ENCODE measurements at places on chromosomes 2 and 18.

DNA sequence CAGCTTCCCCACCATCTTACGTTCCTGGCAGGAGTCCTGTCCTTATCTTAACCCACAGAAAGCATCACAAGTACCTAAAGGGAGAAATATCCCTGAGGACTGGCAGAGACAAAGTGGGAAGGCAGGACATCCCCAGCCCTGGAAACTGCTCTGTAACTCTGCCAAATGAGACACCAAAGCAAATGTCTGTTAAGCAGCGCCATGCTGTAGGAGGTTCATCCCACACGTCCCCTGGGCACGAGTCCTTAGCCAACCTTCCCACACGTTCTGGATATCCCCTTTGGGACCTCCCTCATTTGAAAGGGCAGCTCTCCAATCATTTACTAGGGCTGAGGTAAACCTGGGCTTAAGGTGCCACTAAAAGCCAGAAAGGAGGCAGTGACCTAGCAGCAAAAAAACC lies 207.2 kb downstream of the ATAD2B start:
- no peak for DNase-seq

- no peak for DNase-seq
Observed at GRCh38 chr2:54161660-54162424, 46.4 kb downstream of the ACYP2 start.

- no peak for DNase-seq
Observed at GRCh38 chr18:59639821-59640220, 57.4 kb downstream of the CCBE1 start.

- peak; percentile 72 for DNase-seq
Observed at GRCh38 chr2:107001964-107002696, 116.2 kb upstream of the ST6GAL2 start.

GRCh38 chr18:76741346-76741745 lies 81.0 kb upstream of the ZNF236 start:
- DNase-seq: no peak

DNA sequence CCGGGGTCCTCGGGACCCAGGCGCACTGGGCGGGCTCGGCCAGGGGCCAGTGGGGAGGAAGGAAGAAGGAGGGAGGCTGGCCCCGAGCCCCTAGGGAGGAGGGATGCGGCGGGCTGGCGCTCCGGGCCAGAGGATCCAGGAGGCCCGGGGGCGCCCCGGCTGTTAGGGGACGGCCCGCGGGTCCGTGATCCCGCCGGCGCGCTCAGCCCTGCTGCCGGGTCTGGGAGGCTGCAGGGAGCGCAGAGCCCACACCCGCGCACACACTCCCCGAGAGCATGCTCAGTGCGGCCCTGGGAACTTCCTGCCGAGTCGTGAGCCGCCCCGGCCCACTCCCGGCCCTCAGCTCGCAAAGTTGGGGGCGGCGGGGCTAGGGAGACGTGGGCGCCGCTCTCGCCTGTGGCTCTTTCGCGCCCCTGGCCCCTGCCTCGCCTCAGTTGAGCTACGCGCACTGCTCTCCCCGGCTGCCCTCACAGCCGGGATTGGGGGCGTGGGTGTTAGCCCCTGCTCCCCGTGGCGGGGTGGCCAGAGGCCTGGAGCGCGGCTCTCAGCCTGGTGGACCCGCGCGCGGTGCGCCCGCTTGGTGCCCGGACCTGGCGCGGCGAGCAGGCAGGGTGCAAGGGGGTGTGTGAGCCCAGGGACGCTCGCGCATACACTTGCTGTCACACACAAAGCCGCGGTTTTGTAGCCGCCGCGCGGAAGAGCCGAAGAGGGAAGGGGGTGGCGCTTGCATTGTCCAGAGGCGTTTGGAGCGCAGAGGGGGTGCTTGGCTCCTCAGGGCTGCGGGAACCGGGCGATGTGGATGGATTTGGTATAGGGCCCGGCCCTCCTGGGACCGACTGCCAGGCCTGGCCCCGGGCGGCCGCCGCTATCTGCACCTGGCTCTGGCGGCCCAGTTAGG lies 132.9 kb upstream of the MGAT5 start:
- DNase-seq: no peak

- DNase-seq: no peak
Observed at GRCh38 chr2:91442246-91442905, 2750.9 kb downstream of the RPIA start.

- DNase-seq: no peak
Observed at GRCh38 chr18:2848247-2849246, 1.7 kb downstream of the EMILIN2 start.

GRCh38 chr2:68190991-68191731 lies 33.5 kb downstream of the PNO1 start:
- peak; percentile 74 for DNase-seq

GRCh38 chr2:21003572-21004180 lies 40.2 kb downstream of the APOB start:
- no peak for DNase-seq

DNA sequence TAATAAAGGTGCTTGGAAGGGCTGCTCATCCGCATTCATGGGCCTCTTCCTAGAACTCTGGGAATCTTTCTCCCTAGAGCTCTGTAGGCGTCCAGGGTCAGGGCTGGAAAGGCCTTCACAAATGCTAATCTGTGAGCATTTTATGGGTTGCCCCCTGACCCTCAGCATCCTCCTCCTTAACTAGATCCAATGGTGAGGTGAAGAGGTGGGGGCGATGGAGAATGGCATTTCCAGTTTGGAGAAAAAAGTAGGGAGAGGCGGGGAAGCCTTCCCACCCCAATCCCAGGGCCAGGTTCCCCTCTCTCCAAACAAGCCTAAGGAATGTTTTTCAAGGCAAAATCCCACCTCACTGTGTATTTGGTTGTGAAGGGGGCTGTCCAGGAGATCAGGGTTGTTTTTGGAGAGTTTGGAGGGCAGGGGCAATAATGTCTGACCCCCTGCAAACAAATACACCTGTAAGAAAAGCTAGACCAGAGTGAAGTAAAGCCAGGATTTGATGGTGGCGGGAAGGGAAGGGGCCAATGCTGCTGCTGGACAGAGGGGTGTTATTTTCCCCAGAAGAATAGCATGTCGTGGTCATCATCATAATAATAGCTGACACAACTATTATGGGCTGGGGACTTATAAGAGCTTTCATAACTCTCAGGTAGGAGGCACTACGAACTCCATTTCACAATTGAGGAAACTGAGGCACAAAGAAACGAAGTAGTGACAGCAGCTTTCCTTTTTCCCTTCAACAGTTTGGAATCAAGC lies 1.4 kb upstream of the MYCN start:
- DNase-seq: no peak

GRCh38 chr2:62195421-62196277 lies at the start of gene B3GNT2:
B3GNT2 (plus strand) TSS chr2:62196115; CDS start chr2:62222221, 26,106 bp downstream.
- no peak for DNase-seq

DNA sequence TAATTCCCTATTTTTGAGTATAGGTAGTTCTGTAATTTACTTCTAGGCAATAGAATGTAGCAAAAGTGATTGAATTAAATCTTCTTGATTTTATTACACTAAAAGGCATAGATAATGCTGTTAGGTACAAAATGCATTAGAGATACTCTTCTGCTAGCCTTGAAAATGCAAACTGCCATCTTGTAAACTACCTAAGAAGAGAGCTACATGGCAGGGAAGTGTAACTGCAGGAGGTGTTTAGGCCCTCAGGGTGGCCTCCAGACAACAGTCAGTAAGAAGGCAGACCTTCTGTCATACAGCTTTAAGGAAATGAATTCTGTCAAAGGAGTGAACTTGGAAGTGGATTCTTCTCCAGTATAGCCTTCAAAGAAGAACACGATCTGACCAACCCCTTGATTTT lies 1396.8 kb upstream of the SLC39A10 start:
- no peak for DNase-seq

GRCh38 chr18:71114550-71115210 lies 825.8 kb downstream of the SOCS6 start:
- no peak for DNase-seq

DNA sequence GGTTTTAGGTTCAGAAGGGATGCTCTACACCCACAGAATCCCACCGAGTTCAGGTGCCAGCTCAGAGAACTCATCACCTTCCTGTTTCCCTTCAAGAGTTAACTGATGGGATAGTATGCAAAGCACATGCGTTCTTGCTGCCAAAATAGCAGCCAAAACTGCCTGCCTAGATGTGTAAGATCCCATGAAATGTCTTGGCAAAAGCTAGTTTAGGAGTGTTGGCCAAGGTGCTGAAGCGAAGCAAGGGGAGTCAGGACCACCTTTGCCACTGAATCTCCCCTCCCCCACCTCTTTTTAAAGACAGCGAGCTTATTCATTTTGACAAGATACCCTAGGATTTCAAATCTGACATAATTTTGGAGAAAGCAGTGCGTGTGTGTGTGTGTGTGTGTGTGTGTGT lies 2.1 kb downstream of the DOCK10 start:
- no peak for DNase-seq

GRCh38 chr2:18834341-18834740 lies 245.0 kb upstream of the NT5C1B start:
- peak; percentile 71 for DNase-seq

GRCh38 chr2:225004597-225004996 lies 37.7 kb downstream of the DOCK10 start:
- DNase-seq: no peak

- DNase-seq: no peak
Observed at GRCh38 chr2:14690926-14691325, 58.4 kb downstream of the LRATD1 start.

- no peak for DNase-seq
Observed at GRCh38 chr2:28403370-28403956, 10.8 kb downstream of the FOSL2 start.

GRCh38 chr2:155498106-155498505 lies 799.6 kb downstream of the KCNJ3 start:
- no peak for DNase-seq

GRCh38 chr2:159118115-159118858 lies 149.8 kb downstream of the TANC1 start:
- peak; percentile 40 for DNase-seq

GRCh38 chr2:66925128-66925527 lies 472.0 kb upstream of the ETAA1 start:
- peak; percentile 18 for DNase-seq

- no peak for DNase-seq
Observed at GRCh38 chr2:172525601-172526000, 30.3 kb upstream of the PDK1 start.

DNA sequence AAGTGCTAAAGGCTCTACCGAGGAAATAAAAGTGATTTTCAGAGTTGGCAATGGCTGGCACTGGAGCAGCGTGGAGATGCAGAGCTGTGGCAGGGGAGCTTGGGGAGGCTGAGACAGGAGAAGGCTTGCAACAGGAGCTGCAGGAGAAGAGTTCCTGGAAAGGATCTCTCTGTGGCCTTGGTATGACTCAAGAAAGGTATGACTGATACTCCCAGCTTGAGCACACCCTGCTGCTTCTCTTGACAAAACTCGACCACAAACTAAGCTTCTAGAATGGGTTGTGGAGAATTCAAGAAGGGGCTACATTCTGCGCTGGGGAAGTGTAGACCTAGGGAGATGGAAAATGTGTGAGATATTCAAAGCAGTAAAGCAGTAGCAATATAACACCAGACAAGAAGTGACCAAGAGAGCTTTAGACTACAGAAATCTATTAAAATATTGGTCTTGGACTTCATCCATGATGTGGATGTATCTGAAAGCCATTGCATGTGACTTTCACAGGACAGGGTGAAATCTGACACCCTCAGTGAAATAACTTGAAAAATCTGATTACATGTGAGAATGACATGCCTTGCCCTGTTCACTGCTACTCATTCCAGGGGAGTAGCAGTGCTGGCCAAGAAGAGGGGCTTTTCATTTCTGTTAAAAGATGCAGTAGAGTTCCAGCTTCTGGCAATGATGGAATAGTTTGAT lies 41.5 kb downstream of the SUCLG1 start:
- DNase-seq: no peak

DNA sequence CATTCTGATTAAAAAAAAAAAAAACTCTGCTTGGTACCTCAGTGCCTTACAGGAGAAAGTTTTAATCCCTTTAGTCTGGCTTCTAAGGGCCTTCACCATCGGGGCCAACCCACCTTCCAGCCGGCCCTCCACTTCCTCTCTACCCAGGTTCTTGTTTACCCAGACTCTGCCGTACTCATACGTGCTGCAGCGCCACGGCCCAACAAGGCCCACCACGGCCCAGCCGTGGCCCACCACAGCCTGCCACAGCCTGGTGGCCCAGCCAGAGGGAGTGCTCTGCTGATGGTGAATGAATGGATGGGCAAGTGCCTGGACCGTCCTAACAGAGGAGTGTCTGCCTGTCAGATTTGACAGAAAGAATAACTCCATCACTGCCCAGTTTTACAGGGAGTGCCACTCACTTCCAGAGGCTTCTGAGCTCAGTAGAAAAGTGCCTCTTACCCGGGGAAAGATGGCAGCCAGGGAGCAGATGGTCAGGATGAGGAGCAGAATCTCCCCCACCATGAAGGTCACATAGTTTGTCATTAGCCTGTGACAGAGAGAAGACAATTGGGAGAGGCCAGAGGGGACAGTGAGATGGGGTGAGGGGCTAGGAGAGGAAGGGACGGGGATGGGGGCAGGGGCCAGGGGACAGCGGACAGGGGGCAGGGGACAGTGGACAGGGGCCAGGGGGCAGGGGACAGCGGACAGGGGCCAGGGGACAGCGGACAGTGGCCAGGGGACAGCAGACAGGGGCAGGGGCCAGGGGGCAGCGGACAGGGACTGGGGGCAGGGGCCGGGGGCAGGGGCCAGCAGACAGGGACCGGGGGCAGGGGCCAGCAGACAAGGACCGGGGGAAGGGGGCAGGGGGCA lies 38.2 kb downstream of the CENPO start:
- no peak for DNase-seq

GRCh38 chr2:101341421-101341820 lies 32.9 kb upstream of the RNF149 start:
- no peak for DNase-seq

GRCh38 chr2:228507870-228508269 lies 326.4 kb upstream of the SPHKAP start:
- DNase-seq: no peak

- DNase-seq: no peak
Observed at GRCh38 chr2:8643250-8643995, 38.4 kb upstream of the ID2 start.

GRCh38 chr18:31097666-31098065 lies 4.6 kb downstream of the DSC2 start:
- DNase-seq: no peak

DNA sequence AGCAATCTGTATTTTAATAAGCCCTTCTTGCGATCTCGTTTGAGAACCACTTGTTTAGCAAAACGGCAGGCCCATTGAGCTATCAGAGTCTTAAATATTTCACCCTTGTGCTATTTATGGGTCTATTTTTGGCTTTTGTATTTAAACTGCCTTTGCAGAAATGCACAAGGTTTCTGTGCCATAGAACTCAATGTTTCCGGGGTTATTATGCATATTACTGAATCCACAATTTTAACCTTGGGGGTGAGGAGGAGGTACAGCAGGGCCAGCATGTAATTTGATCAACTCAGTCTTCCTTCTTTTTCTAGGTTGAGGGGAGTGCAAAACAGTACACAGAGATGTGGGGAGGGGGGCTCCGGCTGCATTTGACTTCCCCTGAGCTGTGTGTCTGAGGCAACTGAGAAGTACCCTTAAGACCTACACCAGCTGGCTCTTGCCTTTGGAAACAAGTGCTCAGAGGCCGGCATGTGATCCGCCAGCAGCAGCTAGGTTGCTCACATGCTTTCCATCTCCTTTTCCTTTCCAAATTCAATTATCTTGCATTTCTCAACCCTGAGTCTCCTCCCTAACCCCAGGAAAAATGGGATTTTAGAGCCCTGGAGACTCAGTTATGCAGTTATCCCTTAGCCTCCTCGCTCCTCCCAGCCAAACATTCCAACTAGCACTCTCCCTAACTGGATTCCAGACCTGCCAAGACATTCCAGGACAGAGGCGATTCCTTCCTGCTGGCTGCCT lies 103.0 kb downstream of the HNRNPLL start:
- DNase-seq: no peak

Measured in HS-5 (cell line).